GM12864 (cell line): ENCODE measurements at places on chromosomes 16 and 17.

GRCh38 chr17:65809366-65809765 is 247.9 kb upstream of the AXIN2 start:
- DNase-seq: no peak

- DNase-seq: no peak
Measured at GRCh38 chr16:84599521-84600202, 18.2 kb downstream of the COTL1 start.

GRCh38 chr17:77597418-77598240 is 360.9 kb upstream of the TNRC6C start:
- DNase-seq: no peak

DNA sequence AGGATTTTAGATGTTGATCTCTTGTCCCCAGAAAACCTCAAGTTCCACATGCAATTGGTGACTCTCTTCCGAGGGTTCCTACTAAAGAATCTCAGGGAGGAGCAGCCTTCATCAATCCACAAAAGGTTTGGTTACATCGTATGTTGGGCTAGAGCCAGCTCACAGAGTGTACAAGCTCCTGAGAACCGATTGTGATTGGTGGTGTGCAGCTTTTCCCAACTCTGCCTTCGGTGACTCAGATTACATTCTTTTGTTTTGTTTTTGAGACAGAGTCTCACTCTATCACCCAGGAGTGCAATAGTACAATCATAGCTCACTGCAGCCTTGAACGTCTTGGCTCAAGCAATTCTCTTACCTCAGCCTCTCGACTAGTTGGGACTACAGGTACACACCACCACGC is 172.4 kb downstream of the PMP22 start:
- DNase-seq: no peak

- no peak for DNase-seq
Measured at GRCh38 chr16:77946823-77947222, 75.5 kb upstream of the CLEC3A start.

DNA sequence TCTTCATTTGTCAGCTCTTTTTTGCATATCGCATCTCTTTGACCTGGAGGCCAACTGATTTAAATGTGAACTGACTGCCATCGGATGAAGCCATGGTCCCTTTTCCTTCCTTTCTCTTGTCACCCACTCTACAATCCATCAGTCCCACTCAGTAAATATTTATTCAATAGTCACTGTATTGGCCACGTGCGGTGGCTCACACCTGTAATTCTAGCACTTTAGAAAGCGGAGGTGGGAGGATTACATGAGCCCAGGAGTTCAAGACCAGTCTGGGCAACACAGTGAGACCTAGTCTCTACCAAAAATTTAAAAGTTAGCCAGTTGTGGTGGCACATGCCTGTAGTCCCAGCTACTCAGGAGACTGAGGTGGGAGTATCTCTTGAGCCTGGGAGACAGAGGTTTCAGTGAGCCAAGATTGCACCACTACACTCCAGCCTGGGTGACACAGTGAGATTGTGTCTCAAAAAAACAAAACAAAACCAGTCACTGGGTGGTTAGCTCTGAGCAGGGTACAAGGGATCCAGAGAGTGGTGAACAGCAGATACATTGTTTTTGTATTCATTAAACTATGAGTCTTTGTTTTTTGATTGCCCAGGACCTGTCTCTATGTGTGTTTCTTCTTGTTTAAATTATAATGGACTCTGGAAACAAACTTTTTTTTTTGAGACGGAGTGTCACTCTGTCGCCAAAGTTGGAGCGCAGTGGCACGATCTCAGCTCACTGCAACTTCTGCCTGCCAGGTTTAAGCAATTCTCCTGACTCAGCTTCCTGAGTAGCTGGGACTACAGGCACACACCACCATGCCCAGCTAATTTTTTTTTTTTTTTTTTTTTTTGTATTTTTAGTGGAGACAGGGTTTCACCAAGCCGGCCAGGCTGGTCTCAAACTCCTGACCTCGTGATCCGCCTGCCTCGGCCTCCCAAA is 6.9 kb downstream of the PHAF1 start:
- DNase-seq: no peak

GRCh38 chr16:78462288-78463208 is 363.1 kb downstream of the WWOX start:
- DNase-seq: no peak

GRCh38 chr17:74325743-74326379 is at the start of gene KIF19:
Gene KIF19 (plus strand): TSS chr17:74326226. CDS start chr17:74326350, 124 bp downstream.
- no peak for DNase-seq

DNA sequence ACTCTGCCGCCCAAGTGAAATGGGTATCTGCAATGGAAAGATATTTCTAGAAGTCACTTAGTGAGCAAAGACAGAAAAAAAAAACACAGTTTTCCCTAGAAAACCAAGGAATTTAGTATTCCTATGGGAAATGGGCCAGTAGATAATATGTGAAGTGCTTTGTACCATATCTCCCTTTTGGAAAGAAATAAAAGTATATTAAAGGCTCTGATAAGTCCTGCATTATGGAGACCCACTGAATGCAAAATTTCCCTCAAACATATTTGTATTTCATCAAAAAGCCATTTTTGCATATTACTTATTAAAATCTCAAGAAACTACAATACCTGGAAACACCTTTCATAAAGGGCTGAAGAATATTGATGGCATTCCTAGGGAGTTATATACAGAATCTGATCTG is 51.6 kb upstream of the DYNLRB2 start:
- no peak for DNase-seq

- no peak for DNase-seq
Measured at GRCh38 chr17:4345581-4346252, 20.8 kb downstream of the UBE2G1 start.
